ENCODE measurements at places on chromosomes 1 and 21.

DNA sequence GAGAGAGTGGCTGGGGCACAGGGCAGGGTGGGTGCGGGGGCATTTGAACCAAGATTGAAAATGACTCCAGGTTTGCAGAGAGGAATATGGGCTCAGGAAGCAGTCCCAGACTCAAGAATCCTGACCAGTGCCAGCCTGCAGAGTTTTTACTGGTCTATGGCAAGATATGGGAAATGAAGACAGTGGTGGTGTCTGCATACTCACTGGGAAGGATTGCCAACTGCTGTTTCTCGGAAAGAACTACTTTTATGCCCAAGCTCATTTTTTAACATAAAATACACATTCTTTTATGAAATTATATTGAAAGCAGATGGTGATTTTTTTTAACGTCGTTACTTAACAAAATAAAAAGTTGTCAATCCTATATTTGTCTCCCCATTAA lies 401.8 kb downstream of the CAMTA1 start:
- no peak overlapping the region for H3K27ac ChIP-seq
- peaks cover 5% of the 10 kb centered on the region for H3K27me3 ChIP-seq
- H3K36me3 ChIP-seq: no peaks in the 10 kb centered on the region
- no peak for DNase-seq
- H3K4me1 ChIP-seq: no peaks in the 10 kb centered on the region

DNA sequence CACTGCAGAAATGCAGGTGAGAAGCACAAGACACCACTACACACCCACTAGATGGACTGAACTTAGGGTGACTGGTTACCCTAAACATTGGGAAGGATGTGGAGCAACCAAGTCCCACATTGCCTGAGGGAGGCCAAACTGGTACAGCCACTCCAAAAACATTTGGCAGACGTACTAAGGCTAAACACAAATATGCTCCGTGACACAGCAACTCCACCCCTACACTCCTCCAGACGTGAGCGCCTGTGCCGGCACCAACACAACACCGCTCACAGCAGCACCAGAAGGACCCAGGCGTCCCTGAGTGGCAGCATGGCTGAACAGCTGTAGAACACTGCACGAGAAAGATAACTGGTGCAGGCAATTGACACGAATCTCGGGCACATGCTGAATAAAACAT lies 14.7 kb downstream of the PTTG1IP start:
- H3K27ac ChIP-seq: no peak overlapping the region
- no peak overlapping the region for H3K4me3 ChIP-seq
- no peaks in the 10 kb centered on the region for H3K27me3 ChIP-seq
- H3K4me1 ChIP-seq: peaks cover 35% of the 10 kb centered on the region
- H3K36me3 ChIP-seq: peaks cover 52% of the 10 kb centered on the region

- H3K4me3 ChIP-seq: no peak overlapping the region
- H3K36me3 ChIP-seq: no peaks in the 10 kb centered on the region
- no peak for DNase-seq
These were observed 57.0 kb upstream of the PRDM2 start for GRCh38 chr1:13643017-13643416.

GRCh38 chr1:33515607-33516006 lies 43.2 kb downstream of the ZSCAN20 start:
- H3K4me3 ChIP-seq: no peak overlapping the region
- no peaks in the 10 kb centered on the region for H3K36me3 ChIP-seq
- peaks cover 1% of the 10 kb centered on the region for H3K27me3 ChIP-seq
- no peaks in the 10 kb centered on the region for H3K4me1 ChIP-seq

DNA sequence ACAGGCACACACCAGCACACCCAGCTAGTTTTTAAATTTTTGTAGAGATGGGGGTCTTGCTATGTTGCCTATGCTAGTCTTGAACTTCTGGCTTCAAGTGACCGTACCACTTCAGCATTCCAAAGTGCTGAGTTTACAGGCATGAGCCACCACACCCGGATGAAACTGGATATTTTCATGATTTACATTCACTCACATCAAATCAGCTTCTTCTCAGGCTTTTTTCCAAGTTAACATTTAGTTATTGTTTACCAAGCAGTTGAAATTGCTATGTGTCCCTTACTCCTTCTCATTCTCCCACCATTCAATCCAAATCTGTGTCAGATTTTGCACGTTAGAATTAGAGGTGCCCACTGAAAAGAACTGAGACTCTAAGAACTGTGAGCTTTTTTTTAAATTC lies 18.4 kb downstream of the RIT1 start:
- no peaks in the 10 kb centered on the region for H3K27me3 ChIP-seq
- peaks cover 18% of the 10 kb centered on the region for H3K4me1 ChIP-seq
- DNase-seq: no peak
- no peak overlapping the region for H3K27ac ChIP-seq
- peaks cover 12% of the 10 kb centered on the region for H3K36me3 ChIP-seq

DNA sequence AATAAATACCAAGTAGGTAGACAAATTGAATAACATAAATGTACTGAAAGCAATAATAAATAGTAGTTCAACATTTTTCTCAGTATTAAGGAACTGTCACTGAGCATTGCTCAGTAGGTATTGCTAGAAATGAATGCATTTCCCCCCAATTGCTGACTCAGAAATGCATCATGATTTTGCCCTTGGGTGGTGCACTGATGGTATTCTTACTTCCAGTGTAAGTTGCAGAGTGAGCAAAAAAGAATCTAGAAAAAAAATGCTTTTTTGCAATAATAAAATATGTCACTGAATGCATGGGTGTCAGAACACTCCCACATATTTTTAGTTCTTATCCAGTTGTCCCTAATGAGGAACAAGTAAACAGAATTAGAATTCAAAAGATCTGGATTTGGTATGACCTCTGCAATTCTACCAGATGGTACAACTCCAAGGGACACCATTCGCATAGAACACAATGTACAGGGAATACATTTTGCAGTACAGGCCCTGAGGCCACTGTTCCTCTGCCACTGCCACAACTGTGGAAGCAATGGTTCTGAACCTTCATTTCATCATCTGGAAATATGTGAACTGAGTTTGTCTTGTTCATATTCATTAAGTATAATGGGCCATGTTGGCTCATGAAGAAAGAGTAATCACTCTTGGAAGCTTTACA lies 78.0 kb downstream of the ATP6V1G3 start:
- DNase-seq: no peak
- no peaks in the 10 kb centered on the region for H3K27me3 ChIP-seq

DNA sequence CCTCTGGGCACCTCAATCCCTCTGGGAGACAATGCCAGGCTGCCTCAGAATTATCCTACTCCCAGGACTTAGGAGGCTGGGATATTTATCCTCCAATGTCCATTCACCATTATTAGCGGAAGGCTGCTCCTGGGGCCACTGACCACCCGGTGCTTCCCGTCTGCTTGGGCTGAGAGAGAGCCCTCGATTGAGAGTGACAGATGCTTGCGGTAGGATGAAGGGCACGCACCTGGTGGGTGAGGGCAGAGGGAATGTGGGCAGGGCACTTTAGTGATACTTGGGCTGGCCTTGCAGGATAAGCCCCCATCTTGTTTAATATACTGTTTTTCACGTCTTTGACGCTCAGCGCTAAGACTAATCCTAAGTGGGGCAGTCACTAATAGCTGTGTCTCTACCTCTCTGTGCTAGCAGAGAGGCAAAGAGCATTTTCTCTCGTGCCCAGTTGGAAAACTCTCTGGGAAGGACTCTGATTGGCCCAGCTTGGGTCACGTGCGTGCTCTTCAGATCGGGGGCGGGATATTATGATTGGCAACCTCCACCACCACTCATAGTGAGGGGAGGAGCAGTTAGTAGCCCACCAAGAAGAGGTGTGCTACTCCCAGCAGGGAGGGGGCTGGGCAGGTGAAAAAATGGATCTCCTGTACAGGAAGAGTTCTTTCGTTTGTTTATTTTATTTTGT lies 10.6 kb upstream of the PARS2 start:
- no peak overlapping the region for H3K4me3 ChIP-seq
- no peaks in the 10 kb centered on the region for H3K36me3 ChIP-seq
- H3K27me3 ChIP-seq: no peaks in the 10 kb centered on the region
- H3K4me1 ChIP-seq: no peaks in the 10 kb centered on the region

DNA sequence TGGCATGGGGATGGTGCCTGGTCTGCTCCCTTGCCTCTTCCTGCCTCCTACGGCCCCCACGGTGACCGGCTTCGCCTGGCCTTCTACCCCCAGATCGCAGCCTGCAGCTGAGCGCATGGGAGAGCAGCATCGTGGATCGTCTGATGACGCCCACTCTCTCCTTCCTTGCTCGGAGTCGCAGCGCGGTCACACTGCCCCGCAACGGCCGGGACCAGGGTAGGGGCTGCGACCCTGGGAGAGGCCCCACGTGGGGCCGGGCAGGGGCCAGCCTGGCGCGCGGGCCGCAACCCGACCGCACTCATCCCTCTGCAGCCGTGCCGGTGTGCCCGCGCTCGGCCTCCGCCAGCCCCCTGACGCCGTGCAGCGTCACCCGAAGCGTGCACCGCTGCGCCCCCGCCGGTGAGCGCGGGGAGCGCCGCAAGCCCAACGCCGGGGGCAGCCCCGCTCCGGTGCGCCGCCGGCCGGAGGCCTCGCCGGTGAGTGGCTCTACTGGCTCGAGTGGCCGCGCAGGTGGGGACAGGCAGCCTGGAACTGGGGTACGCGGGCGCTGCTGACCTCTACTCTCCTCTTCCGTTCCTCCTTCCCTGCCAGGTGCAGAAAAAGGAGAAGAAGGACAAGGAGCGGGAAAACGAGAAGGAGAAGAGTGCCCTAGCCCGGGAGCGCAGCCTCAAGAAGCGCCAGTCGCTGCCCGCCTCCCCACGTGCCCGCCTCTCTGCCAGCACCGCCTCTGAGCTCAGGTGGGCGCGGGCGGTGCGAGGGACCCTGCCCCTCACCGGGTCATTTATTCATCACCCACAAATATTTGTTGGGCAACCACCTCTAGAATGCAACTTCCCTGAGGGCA lies 20.4 kb downstream of the MAP7D1 start:
- no peak overlapping the region for H3K27ac ChIP-seq
- no peak overlapping the region for H3K4me3 ChIP-seq
- H3K36me3 ChIP-seq: peaks cover 59% of the 10 kb centered on the region
- no peaks in the 10 kb centered on the region for H3K4me1 ChIP-seq

Data from activated CD4-positive, alpha-beta T cell treated with anti-CD3 and anti-CD28 coated beads, Interleukin-2, amount 10 ng/mL, durations not matched to agents 7 days and 5 days (primary cell).